ENCODE measurements at places on chromosomes 6 and 20.

DNA sequence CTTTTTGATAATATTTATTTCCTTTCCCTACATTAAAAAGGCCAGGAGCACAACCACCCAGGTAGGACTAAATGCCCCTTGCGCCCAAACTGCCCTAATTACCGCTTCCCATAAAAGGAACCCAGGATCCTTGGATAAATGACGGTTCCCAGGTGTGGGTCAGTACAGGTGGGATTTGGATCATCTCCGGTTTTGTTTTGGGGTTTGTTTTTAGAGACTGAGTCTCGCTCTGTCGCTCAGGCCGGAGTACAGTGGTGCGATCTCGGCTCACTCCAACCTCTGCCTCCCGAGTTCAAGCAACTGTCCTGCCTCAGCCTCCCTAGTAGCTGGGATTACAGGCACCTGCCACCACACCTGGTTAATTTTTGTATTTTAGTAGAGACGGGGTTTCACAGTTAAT lies 28.4 kb downstream of the ZNF217 start:
- no peak for DNase-seq

DNA sequence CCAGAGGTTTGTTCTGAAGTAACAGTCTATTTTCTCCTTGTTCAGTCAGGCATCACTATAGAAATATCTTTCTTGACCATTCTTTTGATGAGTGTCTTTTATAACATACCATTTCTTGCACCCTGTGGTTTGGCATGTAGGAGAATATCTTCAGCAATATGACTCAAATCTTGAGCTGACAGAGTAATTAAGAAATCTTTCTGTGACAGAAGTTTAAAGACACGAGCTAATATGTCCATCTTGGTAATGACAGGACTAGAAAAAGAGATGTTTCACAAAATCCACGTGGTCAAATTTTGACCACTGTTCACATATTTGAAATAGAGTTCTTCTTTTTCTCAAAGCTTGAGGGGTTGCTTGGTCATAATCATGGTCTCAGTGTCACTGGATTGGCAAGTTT lies 149.9 kb downstream of the MYB start:
- DNase-seq = no peak

GRCh38 chr6:151630387-151630786 lies 136.6 kb downstream of the CCDC170 start:
- DNase-seq = no peak

- DNase-seq = peak; percentile 21
Observed at GRCh38 chr6:155505608-155505989, 50.0 kb upstream of the NOX3 start.

- peak; percentile 69 for DNase-seq
Observed at GRCh38 chr20:62025832-62026563, 39.7 kb downstream of the TAF4 start.

- no peak for DNase-seq
Observed at GRCh38 chr20:14744723-14745122, 407.3 kb upstream of the FLRT3 start.

DNA sequence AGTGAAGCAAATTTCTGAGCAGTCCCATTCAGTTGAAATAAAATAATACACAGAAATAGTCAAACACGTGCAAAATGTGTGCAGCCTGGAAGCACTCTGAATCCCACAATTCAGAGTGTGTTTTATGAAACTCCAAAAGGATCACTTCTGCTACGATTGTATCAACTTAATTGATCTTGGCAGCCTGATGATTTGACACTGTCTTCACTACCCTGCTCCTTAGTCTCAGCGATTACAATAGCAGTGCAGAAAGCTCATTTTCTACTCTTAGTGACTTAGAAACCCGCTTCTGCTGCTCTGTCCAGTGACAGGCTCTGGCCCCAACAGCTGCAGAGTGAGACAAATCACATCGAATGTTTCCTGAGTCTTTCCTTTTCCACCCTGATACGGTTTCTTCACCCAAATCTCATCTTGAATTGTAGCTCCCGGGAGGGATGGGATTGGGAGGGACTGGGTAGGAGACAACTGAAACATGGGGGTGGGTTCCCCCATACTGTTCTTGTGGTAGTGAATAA lies 16.2 kb upstream of the EMILIN3 start:
- DNase-seq = no peak

- DNase-seq = no peak
Observed at GRCh38 chr6:150056156-150056555, 12.8 kb downstream of the ULBP3 start.

DNA sequence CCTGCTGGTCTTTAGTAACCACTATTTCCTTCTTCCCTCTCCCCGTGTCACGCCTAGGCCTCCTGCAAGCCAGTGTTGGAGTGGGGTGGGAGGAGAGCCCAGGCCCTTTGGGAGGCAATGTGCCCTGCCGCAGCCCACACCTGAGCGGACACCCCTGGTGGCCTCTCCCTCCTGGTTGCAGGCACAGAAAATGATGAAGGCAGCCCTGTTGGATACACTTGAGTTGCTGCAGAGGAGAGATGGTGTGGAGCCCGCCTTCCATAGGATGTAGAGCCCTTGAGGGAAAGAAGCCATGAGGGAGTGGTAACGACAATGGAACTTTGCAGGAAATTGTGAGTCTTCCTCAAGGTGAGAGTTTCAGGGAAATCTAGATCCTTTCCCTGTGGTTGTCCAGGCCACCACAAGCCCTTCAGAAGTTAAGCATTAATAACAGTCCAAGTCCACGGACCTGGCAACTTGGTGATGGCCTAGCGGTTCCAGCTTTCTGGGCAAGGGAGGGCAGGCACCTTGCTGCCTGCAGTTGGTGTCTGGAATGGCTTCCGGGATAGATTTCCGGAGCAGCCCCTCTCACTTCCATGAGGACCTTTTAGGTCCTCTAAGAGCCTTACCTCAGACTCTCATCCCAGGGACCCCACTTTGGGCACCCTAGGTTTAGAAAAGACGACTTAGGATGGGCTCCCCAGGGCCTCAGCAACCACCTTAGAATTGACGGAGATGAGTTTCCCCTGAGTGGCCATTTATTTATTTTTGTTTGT lies 67.3 kb upstream of the NXT1 start:
- no peak for DNase-seq

GRCh38 chr6:165767228-165767627 lies 104.2 kb upstream of the PDE10A start:
- no peak for DNase-seq

GRCh38 chr20:50508171-50508755 lies 1.9 kb upstream of the PTPN1 start:
- no peak for DNase-seq

DNA sequence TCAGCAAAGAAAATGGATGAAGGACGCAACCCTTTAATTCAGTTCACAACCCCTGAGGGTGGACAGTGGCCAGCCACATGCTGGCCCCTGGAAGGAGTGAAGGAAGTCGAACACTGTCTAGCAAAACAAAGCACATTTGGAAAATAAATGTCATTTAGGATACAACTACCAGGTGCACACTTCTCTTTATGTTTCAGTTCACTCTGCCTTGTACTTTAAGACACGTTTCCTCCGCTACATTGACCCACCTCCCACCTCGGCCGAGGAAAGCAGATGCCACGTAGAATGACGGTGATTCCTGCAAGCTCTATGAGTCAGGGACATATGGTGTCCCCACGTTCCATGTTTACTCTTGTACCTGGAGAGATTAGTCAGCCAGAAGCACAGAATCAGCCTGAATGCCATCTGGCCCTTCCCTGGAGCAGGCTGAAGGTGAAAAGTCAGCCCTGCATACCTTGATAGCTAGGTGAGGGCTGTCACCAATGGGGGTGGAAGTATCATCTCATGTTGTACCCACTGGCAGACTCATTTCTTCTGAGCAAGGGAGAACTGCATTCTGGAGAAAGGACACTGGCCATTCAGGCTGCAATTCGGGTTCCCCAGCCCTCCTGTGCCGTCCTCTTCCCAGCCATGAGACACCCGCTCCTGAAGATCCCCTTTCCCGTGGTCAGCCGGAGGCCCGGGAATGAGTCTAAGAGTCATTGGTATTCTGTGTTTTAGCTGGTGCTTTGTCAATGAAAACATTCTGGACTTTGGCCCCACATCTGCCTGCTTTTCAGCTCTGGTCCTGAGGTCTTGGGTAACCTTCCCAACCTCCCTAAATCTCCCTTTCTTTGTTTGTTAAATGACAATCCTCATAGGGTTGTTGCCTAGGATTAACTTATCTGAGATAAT lies 60.6 kb downstream of the FOXA2 start:
- no peak for DNase-seq

DNA sequence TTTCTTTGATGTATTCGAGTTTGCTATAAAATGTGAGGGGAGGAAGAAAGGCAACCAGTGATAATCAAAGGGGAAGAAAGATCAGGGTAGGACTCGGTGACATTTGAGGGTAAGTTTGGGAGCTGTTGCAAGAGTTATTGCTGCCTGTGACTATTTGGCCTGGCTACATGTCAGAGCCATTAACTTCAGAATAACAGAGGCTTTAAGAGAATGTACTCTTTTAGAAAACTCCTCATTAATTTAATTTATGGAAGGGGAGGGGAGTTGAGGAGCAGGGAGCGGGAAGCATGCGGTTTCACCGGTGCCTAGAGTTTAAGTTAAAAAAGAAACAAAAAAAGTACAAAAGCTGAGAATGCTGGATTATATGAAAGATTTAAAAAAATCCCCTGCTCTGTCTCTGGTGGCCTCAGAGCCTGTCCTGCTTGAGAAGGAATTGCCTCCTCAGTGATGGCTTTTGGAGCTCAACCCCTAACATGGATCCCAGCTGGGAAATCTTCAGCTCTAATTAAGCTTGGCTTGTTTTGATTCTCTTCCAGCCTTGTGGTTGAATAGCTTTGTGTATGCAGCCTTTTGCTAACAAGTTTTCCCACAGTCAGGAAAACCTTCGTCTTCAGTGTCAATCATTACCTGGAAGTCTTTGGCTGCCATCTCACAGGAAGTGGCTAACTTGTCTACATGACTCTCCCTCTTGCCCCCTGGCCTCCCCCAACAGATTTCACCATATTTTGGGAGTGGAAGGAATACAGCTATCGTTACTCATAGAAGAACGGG lies 238.2 kb downstream of the SOX4 start:
- DNase-seq = peak; percentile 77

- DNase-seq = no peak
Observed at GRCh38 chr6:158230967-158231550, 62.9 kb downstream of the GTF2H5 start.

- DNase-seq = no peak
Observed at GRCh38 chr6:169366258-169366901, 112.7 kb upstream of the THBS2 start.

DNA sequence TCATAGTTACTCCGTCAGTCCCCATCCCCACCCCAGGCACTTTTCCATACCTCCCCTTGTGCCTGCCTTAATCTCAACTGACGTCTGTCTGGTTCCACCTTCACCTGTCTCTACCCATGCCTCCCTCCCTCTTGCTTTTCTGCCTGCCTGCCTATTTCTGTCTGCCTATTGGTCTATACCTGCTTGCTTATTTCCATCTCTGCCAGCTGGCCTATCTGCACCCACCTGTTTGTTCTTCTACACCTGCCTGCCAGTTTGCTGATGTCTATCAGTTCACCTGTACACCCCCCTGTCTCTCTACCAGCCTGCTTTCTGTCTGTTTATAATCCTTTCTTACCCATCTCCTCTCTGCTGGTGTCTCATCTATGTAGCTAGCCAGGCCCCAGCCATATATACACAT lies 87.5 kb downstream of the RALGAPA2 start:
- DNase-seq = no peak

DNA sequence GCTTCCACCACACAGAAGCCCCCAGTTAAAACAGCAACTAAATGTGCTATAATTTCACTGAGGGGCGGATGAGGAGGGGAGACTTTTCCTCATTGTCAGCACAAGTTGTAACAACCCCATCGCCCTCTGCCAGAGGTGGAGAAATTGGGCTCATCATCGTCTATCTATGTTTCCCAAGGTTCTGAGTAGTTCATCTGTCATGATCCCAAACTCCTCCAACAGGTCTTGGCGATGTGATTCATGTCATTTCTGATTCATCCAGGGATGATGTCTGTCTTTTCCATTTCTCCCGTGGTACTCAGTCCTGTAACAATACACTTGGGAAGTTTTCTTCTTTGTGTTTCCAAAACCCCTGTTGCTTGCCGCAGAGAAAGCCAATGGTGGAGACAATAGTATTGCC lies 51.0 kb downstream of the TFAP2A start:
- no peak for DNase-seq

GRCh38 chr6:142953373-142954273 lies 8.6 kb upstream of the HIVEP2 start:
- no peak for DNase-seq

DNA sequence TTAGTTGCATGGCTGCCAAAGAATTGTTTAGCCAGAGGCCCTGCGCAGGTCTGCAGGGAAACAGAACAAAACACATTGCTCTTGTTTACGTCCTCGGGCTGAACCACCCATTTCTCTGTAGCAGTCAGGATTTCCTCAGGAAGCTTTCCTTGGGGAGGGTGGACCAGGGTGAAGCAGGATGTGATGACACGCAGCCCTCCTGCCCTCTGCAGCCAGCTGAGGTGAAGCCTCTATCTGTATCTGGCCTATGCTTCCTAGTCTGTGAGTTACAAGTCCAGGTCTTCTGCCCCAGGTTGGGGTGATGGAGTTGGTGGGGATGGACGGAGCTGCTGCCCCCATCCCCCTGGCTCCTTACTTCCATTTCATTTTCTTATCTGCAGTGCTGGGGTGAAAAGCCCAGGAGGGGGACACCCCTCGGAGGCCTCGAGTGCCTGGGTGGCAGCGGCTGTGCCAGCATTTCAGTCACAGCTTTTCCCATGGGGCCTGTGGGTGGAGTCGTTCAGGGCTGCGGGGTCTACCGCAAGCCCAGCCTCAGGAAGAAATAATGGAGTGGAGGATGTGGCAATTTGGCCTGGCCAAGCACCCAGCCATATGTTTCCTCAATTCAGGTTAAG lies 24.9 kb downstream of the SASH1 start:
- peak; percentile 8 for DNase-seq

DNA sequence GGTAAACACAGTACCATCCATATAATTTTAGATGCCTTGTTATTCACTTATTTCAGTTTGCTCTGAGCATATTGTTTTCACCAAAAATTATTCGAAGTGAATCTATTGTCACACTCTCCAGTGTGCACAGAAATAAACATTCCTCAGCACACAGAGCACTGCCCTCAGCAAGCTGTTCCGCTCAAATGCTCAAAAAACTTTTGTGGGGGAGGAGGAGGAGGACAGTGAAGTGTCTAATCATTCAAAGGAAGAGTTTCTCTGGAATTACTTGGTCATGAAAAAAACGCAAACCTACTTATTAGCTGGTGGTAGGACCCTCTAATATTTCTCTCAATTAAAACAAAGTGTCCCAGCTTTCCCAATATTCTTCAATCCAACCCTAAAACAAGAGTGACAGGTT lies 88.3 kb downstream of the DTNBP1 start:
- DNase-seq = no peak

GRCh38 chr6:5968817-5969734 lies 37.6 kb downstream of the NRN1 start:
- DNase-seq = peak; percentile 1
